ENCODE measurements at places on chromosomes 11 and 22.

DNA sequence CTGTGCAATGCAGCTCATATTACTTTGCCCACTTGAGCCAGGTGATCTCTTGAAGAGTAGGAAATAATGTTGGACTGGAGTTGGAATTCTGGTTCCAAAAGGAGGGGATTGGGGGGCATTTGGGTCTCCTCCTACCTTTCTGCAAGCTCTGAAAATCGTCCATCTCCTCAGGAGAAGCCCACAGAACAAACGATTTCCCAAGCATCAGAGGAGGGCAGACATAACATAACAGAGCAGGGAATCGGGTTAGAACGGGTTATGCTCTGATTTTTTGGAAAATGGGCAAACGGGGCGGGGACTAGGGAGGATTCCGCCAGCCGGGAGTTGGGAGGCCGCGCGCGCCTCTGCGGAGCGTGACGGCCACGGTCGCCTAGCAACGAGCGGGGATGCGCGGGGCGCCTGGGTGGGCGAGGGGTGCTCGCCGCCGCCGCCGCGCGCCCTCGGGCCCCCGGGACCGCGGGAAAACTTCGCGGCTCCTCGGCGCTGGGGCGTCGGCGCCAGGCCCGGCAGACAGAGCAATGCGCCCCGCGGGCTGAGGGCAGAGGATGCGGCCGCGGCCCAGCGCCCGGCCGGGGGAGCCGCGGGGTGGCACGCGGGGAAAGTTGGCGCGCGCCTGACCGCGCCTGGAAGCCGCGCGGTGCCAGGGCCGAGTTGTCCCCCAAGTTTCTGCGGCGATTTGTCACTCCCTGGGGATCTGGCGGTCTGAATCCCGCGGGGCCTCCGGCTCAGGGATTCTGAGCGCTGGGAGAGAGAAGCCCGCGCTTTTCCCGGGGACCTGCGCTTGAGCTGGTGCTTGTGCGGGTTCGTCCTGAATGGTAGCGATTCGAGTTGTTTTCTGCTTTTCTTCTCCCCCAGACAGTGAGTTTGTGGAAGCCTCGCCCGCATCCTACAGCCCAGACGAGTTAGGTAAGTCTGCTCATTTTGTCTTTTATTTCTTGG, 27.8 kb upstream of the AMOTL1 start:
- DNase-seq, result peak; percentile 19

- DNase-seq, result peak; percentile 70
Measured at GRCh38 chr11:67283481-67283963, 5.6 kb upstream of the ANKRD13D start.

DNA sequence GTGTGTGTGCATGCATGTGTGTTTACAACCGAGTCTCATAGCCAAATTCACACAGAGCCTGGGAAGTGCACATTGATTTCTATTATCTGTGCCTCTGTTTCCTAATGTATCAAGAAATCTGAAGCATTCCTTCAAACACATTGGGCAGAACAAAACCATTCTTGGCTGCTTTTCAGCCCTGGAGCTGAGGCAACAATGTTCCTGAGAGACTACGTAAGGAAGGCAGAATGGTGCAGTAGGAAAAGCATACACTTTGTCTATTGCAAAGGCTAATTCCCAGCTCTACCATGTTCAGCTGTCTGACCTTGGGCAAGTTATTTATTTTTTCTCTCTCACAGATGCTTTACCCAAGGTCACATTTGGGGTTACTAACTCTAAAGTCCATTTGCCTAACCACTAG, 575.5 kb downstream of the SOX6 start:
- DNase-seq, result no peak

- no peak for DNase-seq
Measured at GRCh38 chr22:21697021-21697771, 31.4 kb downstream of the PPIL2 start.

All from hematopoietic multipotent progenitor cell treated with erythropoietin and hydrocortisone succinate and interleukin-3 and kit ligand, for 6 days (in vitro differentiated cells).